ENCODE measurements at places on chromosomes 5 and 9.

GRCh38 chr5:127839496-127840197 is 136.5 kb downstream of the CCDC192 start:
- no peak for DNase-seq

- no peak for DNase-seq
These were observed 25.1 kb downstream of the EXD3 start for GRCh38 chr9:137397675-137398423.

- DNase-seq: no peak
These were observed 856.4 kb upstream of the CDH6 start for GRCh38 chr5:30337084-30337573.

- DNase-seq: no peak
These were observed 2.5 kb downstream of the TJP2 start for GRCh38 chr9:69176471-69177171.

- no peak for DNase-seq
These were observed 91.6 kb downstream of the ZNF462 start for GRCh38 chr9:106954558-106954957.

DNA sequence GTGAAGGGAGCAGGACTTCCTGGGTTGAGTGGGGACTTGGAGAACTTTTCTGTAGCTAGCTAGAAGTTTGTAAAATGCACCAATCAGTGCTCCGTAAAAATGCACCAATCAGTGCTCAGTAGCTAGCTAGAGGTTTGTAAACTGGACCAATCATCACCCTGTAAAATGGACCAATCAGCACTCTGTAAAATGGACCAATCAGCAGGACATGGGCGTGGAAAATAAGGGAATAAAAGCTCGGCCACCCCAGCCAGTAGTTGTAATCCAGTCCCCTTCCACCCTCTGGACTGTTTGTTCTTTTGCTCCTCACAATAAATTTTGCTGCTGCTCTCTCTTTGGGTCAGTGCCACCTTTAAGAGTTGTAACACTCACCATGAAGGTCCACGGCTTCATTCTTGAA is 29.5 kb downstream of the SPATA31C2 start:
- DNase-seq: no peak

GRCh38 chr5:68290260-68290674 is 74.7 kb downstream of the PIK3R1 start:
- DNase-seq: no peak

Measured in endothelial cell of umbilical vein (primary cell).